ENCODE measurements at places on chromosomes 2 and 18. TPM values are rescaled to one million over a fixed set of nuclear protein-coding genes. Genes with fewer than 3 reads are reported as not detected.

GRCh38 chr2:171389780-171390179 is 44.0 kb downstream of the METTL8 start:
- no peaks in the 10 kb centered on the region for H3K36me3 ChIP-seq
- H3K27me3 ChIP-seq = no peaks in the 10 kb centered on the region
- no peaks in the 10 kb centered on the region for H3K4me1 ChIP-seq

DNA sequence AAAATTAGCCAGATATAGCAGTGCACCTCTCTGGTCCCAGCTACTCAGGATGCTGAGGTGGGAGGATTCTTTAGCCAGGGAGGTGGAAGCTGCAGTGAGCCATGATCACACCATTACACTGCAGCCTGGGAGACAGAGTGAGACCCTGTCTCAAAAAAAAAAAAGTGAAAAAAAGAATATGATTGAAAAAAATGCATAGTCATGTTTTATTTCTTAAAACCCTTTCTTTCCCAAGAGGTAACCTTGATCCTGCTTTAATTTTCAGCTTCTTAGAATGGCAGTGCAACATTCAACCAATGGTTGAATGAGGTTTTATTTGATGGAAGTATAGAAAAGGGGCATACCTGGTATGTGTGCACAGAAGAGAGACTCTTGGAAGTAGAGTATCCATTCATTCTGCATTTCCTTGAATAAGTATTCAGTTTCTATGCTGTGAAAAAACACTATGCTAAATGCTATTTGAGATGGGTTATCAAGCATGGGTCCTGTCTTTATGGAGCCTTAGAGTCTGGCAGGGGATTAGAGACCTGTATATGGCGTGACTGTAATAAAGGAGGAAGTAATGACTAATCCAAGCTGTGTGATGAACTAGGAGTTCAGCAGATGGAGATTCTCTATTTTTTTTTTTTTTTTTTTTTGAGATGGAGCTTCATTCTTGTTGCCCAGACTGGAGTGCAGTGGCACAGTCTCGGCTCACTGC is 146.3 kb downstream of the WDSUB1 start:
- DNase-seq = peak; percentile 63
- H3K27me3 ChIP-seq = no peaks in the 10 kb centered on the region
- no peaks in the 10 kb centered on the region for H3K36me3 ChIP-seq
- H3K4me1 ChIP-seq = peaks cover 12% of the 10 kb centered on the region

GRCh38 chr2:206635015-206635414 is 7.3 kb upstream of the FAM237A start:
- no peaks in the 10 kb centered on the region for H3K36me3 ChIP-seq
- no peak for DNase-seq
- no peaks in the 10 kb centered on the region for H3K4me1 ChIP-seq
- no peak overlapping the region for H3K27ac ChIP-seq

Gene CYRIA
- total RNA-seq = 183 TPM

- H3K36me3 ChIP-seq = no peaks in the 10 kb centered on the region
- DNase-seq = no peak
- H3K27me3 ChIP-seq = peaks cover 3% of the 10 kb centered on the region
Observed at GRCh38 chr2:19800796-19801195, 101.0 kb downstream of the TTC32 start.

DNA sequence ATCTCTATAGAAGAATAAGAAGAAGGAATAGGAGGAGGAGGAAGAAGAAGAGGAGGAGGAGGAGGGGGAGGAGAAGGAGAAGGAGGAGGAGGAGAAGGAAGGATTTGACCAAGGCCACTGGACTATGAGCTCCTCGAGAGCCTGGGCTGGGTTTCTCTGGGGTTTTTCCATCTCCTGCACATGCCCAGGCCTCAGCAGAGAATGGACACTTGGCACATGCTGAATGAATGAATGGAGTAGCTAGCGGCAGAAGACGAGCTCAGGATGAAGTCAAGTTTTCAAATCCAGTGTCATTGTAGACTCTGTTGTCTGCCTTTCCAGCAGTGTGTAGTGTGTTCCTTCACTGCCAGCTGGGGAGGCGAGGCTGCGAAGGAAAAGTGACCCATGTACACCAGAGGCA is 2.2 kb downstream of the MYO7B start:
- no peak for DNase-seq
- H3K4me3 ChIP-seq = no peak overlapping the region
- H3K27me3 ChIP-seq = no peaks in the 10 kb centered on the region
- H3K27ac ChIP-seq = no peak overlapping the region
- H3K4me1 ChIP-seq = no peaks in the 10 kb centered on the region

DNA sequence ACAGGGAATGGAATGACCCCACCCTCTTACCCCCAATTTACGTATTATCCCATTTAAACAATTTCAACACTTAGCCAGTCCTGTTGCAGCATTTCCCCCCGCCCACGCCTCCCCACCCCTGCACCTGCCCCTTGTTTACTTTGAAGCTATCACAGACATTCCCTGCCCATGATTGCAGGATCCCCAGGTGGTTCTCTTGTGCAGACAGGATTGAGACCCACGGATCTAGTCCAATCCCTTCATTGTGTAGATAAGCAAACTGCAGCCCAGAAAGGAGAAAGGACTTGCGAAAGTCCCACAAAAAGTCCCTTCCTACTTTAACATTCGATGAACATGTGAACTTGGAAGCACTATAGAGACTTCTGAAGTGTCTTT is 38.9 kb downstream of the TMEM17 start:
- H3K27ac ChIP-seq = no peak overlapping the region
- no peaks in the 10 kb centered on the region for H3K27me3 ChIP-seq
- H3K4me3 ChIP-seq = no peak overlapping the region
- no peak for DNase-seq

GRCh38 chr2:20135631-20136050 is 84.2 kb upstream of the LAPTM4A start:
- no peak overlapping the region for H3K27ac ChIP-seq
- H3K27me3 ChIP-seq = peaks cover 4% of the 10 kb centered on the region
- no peaks in the 10 kb centered on the region for H3K4me1 ChIP-seq
- peak; percentile 70 for DNase-seq
- no peaks in the 10 kb centered on the region for H3K36me3 ChIP-seq
